ENCODE measurements at places on chromosomes 6 and 20.

DNA sequence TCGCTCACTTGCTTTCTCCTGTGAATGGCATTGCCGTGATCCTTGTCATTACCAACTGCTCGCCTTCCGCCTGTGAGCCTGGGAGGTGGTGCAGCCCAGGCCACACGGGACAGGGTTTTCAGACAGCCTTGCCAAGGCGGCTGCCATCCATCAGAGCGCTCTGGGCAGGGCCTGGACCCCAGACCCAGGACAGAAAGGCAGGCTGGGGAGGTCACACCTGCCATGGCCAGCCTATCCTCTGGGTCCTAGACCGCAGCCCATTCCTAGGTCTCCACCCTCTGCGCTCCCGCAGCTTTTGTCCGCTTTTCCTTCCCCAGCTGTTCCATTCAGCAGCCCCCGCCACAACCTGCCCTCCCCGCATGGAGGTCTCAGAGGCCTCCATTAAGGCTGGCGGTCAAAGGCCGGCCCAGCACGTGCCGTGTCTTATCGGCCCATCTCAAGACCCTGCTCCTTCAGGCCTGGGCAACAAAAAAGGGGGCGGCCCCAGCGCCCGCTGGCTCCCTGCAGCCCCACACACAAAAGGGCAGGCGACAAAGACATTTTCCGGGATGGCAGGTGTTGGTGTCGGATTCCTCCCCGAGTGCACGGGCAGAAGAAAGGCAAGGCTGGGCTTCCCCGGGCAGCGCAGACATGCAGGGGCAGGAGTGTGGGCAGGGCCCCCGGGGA lies 28.1 kb downstream of the INSM1 start:
- DNase-seq = no peak

- no peak for DNase-seq
These were observed 74.5 kb downstream of the GFOD1 start for GRCh38 chr6:13412639-13413465.

DNA sequence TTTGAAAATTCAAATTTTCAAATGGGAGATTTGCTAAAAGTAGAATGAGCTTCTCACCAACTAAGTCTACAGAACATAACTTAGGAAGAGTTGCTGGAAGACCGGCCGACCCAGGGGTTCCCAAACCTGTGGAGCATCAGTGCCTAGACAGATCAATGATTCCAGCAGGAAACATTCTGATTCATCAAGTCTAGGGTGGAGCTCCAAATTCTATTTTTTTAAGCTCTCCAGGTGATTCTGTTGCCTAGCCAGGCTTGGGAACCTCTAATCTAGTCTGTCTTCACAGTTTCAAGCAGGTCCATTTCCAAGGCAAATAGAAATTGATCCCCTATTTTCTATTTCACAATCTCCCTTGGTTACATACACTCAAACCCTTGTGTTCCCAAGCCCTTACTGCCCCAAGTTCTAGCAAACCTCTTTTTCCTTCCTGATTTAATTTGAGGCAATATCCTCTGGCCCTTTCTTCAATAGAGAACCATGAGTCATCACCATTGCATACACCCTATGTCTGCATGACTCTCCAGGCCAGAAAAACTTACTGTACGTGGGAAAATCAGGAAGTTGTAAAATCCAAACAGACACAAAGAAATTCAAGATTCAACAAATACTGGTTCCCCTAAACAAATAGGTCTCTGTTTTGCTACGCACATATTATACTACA lies 8.9 kb downstream of the ATXN1 start:
- DNase-seq = no peak

GRCh38 chr6:114362396-114362795 lies 19.6 kb upstream of the HS3ST5 start:
- DNase-seq = no peak

DNA sequence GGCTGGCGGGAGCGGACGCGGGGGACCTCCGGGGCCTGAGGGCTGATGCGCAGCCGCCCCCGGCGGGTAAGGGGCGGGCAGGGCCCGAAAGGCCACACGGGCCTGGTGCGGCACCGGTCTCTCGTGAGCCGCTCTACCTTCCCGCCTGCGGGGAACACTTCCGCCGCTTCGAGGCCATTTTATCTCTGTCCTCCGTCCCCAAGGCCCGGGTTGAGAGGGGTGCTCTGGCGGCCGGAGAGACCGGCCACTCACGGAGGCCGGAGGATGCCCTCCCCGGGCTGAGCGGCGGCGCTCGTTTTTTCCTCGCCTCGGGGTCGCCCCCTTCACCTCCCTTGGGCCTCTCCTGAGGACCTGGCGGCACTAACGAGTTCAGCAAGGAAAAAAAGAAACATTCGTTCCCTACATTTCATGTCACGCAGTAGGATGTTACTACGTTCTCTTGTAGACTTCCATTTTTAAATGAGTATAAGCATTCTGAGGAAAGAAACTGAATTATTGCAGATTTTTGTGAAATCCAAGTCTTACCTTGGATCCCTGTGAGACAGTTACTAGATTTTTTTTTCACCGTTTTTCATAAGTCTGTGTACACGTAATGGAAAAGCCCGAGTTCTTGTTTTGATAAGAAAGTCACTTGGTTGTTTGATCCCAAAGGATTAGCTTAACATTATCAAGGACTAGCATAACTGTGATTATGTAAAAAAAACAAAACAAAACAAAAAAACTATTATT lies 575 bp downstream of the WTAP start:
- no peak for DNase-seq

DNA sequence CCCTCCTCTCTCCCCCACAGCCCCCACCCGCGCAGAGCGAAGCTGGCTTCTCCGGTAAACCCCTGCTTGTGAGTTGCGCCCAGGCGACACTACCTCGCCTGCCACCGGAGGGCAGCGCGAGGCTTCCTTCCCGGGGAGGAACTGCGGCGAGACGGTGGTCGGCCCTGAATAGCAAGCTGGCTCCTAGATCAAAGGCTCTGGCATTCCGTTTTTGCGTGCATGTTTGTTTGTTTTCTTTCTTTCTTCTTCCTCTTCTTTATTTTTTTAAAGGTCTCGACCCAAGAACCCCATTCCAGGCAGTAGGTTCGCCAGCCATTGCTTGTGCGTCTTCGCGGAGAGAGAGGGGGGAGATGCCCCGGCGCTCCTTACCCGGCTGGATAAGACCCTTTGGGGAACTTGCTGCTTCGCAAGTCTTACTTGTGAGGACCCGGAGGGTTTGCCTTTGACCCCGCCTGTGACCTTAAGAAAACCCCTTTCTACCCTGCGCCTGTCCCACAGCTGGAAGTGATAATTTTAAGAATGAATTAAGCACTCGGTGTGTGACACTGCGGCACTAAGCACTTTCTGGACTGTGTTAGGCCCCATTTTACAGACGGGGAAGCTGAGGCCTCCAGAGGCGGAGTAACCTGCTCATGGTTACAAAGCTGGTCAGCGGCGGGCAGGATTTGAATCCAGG lies 92.7 kb upstream of the SIRPA start:
- DNase-seq = no peak

- DNase-seq = no peak
These were observed 46.0 kb downstream of the HUS1B start for GRCh38 chr6:610882-611281.

GRCh38 chr6:136720045-136720770 lies 72.1 kb downstream of the MAP3K5 start:
- DNase-seq = no peak

- DNase-seq = no peak
These were observed 10.6 kb downstream of the IL22RA2 start for GRCh38 chr6:137162692-137163306.

DNA sequence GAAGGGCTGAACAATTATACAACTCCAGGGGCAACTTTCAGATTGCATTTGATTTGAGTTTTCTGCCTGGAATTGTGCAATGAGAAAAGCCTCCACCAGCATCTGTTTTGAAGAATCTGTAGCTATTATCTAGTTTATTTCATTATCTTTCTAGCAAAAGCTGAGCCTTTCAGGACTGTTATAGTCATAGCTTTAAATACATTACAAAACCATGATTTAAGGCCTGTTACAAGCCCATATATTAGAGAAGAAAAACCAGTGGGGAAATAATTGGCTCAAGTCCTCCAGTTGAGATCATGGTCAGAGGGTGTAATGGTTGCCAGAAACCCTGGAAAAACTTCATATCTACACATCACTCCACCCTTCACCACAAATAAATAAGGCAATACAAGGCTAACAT lies 676.2 kb downstream of the HDGFL1 start:
- DNase-seq = no peak

- DNase-seq = no peak
These were observed 1.3 kb upstream of the TAB2 start for GRCh38 chr6:149316108-149316727.

DNA sequence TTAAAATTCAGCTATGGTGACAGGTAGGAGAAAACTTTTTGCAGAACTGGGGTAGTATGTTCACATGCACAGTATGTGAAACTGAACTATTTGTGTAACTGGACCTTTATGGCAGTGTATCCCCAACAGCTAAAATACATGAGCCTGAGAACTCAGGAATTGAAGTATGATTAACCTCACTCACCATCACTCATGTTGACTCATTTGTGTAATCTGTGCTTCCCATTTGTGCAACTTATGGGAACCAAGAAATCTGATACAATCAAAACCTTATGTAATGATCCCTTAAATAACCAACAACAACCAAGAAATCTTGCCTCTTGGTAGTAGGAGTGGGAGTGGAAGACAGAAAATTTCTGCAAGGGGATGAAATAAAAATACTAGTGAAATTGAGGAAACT lies 674.9 kb downstream of the HDGFL1 start:
- DNase-seq = no peak

GRCh38 chr6:25166955-25167748 lies 112.0 kb upstream of the CARMIL1 start:
- DNase-seq = no peak

GRCh38 chr6:106110164-106110826 lies 24.2 kb downstream of the PRDM1 start:
- no peak for DNase-seq
